ENCODE measurements at places on chromosomes 7 and 10. TPM values are rescaled to one million over a fixed set of nuclear protein-coding genes. Genes with fewer than 3 reads are reported as not detected.

- DNase-seq = no peak
These were observed 4.2 kb downstream of the RARRES2 start for GRCh38 chr7:150337179-150337578.

DNA sequence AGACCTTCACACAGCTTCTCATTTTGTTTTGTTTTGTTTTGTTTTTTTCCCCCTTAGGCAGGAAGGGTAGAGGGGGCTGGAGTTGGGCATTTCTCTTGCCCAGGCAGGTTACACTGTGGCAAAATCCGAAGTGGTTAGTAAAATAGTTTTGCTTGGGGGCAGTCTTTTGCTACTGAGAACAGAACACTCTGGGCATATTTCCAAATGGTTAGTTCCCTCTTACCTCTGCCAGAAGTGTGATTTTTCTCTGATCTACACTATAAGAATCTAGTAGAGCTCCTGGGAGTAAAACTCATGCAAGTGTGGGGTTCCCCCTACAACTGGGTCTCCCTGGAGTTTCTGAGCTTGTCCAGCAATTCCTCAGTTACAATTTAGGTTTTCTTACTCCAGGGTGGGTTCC, 61.7 kb downstream of the NPS start:
- DNase-seq = no peak

GRCh38 chr10:17019696-17020095, 109.9 kb downstream of the CUBN start:
- no peak for DNase-seq

The NUTM2A gene
- not detected for polyA plus RNA-seq

The MNX1 gene
- polyA plus RNA-seq = not detected

The LRRC61 gene
- polyA plus RNA-seq = 15.2 TPM

- DNase-seq = peak; percentile 43
These were observed 8.7 kb downstream of the NCAPG2 start for GRCh38 chr7:158695726-158696452.

The FOXP2 gene
- polyA plus RNA-seq = not detected

The TACC2 gene
- not detected for polyA plus RNA-seq

DNA sequence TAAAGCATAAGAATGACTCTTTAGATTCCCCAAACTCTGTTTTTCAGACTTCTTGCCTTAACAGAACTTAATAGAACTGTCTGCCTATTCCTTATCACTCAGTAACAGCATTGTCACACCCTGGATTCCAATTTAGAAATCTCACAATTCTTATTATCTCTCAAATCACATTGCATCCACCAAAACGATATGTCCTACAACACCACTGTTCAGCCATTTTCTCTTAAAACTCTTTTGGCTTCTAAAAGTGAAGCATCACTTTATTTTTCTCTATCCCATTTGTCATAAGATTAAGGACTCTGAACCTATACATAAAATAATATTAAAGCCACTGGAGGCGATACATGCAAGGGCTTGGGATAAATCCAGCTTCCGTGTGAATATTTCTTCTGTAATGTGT, 1.2 kb upstream of the CPED1 start:
- peak; percentile 7 for DNase-seq

DNA sequence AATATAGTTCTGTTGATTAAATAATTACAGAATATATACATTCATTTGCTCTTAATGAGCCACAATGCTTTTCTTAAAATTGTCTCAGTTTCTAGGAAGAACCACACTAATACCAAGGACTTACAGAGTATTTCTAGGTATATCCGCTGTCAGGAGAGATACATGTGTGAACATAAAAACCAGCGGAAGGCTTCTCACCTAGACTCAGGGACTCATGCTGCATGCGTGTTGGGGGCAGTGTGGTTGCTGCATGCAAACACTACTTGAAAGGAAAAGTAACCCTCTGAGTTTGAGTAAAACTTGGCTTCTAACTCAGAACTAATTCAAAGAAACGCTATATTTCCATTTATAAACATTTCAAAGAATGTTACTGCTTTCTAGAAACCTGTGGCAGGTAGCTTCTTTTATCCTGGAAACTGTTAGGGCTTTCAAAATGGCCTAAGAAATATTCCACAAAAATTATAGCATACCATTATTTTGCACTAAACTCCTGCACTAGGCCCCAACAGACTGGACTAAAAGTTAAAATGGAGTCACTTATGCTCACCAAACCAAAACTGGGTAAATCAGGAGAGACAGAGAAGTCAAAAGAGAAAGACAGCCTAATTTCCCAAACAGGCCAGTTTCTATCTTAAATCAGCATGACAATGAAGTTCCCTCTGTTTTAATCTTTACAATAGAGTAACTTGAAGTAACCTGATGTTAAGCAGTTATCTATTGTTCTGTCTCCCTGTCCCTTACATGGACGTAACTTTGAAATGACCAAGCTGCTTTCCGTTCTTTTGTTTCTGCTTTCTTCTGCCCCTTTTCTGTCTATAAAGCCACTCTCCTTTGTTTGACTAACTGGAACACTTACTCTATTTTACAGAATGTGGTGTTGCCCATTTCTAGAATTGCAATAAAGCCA, 95.2 kb upstream of the FAM133B start:
- no peak for DNase-seq

GRCh38 chr10:52499281-52499680, 185.2 kb downstream of the DKK1 start:
- no peak for DNase-seq

GRCh38 chr7:75928568-75928914, 13.6 kb downstream of the POR start:
- DNase-seq = no peak

GRCh38 chr10:13658264-13658663, 71.5 kb downstream of the PRPF18 start:
- no peak for DNase-seq

DNA sequence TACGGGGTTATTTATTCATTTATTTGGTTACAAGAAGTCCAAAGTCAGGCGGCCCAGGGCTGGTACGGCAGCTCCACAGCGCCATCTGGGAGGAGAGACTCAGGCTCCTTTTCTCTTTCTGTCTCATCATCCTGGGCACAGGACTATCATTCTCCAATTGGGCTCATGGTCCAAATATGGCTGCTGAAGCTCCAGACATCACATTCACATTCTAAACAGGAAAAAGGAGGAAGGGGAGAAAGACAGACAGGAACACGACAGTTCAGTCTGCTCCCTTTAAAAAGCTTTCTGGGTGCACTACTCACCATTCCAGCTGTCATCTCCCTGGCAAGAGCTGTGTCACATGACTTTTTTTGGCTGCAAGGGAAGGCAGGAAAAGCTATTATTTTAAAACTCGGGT, 74.4 kb upstream of the PDZD8 start:
- DNase-seq = no peak

- no peak for DNase-seq
These were observed 36.9 kb upstream of the FAM20C start for GRCh38 chr7:155469-155900.

The LOXL4 gene
- 0.24 TPM for polyA plus RNA-seq

The SFXN4 gene
- polyA plus RNA-seq = 14.2 TPM

DNA sequence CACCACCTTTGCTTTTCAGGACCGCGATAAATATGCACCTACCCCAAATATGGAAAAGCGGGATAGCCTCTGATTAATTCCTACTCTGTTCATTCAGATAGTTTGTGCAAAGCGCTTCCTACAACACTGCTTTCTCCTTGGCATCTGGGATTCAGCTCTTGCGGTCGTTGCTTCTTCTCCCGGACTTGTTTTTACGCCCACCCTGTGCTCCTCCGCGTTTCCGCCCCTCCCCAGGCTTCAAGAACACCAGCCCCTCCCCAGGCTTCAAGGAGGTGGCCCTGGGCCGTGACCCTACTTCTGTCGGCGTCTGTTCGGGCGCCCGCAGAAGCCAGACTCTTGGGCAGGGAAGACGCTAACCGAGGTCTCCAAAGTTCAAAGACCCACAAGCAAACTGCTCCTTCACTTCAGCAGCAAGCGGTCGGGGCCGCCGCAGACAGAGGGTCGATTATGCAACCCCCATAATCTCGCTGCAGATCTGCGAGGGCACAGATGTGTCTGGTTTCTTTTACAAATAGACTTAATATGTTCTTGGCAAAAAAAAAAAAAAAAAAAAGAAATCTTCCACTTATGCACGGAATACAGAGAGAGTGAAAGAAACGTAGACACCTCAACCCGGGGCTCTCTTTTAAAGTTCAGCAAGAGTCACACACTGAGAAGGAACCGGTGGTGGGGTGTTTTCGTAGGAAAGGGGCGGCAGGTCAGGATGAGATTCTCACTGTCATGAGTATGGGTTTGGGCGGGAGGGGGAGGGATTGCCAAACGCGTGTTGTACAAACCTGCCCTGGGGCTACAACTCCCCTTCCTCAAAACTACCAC, 1.9 kb downstream of the DLX5 start:
- no peak for DNase-seq

GRCh38 chr10:62071846-62072281, 170.4 kb downstream of the ARID5B start:
- DNase-seq = no peak

DNA sequence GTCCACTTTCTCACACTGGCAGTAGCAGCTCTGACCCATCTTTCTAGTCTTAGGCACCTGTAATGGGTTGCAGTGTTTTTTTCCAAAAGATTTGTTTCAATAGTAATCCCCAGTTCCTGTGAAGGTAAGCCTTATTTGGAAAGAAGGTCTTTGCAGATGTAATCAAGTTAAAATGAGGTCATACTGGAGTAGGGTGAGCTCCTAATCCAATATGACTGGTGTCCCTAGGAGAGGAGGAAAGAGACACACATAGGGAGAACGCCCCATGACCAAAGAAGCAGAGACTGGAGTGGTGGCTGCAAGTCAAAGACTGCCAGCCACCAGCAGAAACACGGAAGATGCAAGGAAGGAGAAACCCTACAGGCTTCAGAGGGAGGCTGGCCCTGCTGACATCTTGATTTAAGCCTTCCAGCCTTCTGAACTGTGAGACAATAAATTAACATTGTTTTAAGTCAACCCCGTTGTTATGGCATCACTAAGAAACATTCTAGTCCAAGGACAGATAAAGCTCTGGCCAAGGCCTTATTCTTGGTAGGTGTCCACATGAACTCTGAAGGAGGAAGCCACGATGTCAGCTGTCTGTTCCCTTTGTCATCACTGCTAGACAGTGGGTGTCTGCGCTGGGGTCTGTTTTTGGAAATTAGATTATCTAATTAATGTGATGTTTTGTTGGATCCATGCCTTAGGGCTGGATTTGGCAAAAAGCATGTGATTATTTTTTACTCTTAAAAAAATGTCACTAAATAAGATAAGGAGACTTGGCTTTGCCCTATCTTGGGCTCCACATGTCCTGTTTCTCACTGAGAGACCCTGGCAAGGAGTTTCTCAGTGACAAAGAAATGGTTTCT, 214.9 kb downstream of the KCNMA1 start:
- DNase-seq = no peak

The TRIM50 gene
- polyA plus RNA-seq = not detected

The NXPH1 gene
- polyA plus RNA-seq = not detected

- no peak for DNase-seq
These were observed 947.9 kb upstream of the LRRN3 start for GRCh38 chr7:110142939-110143526.

DNA sequence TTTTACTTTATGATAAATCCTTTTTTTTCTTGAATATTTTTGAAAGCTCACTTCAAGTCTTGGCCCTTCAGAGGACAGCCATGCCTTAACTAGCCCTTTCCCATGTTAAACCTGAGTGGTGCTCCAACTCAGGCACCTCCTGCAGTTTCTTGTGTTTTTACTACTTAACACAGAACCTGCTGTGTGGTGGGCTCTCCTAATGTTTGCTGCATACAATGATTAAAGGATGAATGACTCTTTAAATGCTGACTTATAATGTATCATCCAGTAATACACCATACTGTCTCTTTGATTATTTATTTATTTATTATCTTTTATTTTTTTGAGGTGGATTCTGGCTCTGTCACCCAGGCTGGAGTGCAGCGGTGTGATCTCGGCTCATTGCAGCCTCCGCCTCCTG, 179.4 kb downstream of the SEMA3E start:
- DNase-seq = no peak

GRCh38 chr7:6917258-6917657, 91.2 kb upstream of the CCZ1B start:
- no peak for DNase-seq

The PKD2L1 gene
- polyA plus RNA-seq = 1.1 TPM

DNA sequence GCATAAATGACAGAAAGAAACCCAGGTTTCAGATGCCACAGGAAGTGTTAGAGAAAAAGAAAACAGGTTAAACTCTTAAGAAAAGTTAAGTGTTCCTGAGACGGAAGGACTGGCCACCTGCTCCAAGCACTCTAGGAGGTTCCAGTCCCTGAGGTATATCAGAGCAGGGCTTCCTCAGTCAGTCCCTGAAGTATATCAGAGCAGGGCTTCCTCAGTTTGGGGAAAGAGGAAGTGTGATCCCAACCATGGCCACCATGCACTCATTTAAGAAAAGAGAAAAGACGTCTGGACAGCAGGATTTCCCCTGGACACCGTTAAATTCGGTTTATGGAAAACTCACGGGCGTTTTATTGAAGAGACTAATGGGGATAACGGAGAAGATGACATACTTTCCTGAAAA, 133.4 kb upstream of the PFKP start:
- DNase-seq = no peak

- DNase-seq = no peak
These were observed 22.6 kb upstream of the ICA1 start for GRCh38 chr7:8284606-8285005.

The OR6B1 gene
- not detected for polyA plus RNA-seq

The CRHR2 gene
- not detected for polyA plus RNA-seq

DNA sequence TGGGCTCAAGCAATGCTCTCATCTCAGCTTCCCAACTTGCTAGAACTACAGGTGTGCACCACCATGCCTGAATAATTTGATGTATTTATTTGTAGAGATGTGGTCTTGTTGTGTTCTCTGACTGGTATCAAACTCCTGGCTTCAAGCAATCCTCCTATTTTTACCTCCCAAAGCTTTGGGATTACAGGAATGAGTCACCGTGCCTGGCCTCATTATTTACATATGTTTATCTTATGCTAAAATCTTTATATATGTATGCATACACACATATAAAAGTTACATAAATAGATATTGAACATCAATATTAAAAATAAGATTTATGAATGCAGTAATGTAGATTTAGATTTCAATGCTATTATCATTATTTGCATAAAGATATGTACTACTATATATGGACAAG, 1634.5 kb upstream of the LRRTM3 start:
- DNase-seq = no peak

DNA sequence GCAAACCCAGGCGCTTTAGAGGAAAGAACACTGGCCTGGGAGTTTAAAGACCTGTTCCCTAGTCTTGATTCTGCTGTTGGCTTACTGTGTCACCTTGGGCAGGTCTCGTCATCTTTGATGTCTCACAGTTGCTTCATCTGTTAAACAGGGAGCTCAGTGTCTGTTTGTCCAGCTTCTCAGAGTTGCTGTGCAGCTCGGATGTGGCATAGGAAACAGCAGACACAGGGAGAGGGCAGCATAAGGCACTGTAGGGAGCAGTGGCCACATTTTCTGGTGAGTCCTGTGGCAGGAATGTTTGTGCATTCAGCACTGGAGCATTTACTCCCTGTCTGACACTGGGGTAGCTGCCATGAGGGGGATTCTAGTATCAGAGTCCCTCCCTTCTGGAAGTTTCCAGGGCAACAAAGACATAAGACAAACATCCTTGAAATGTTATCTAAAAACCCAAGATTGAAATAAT, 2.0 kb downstream of the REPIN1 start:
- DNase-seq = no peak

The UCN3 gene
- not detected for polyA plus RNA-seq
